ENCODE measurements at places on chromosomes 1 and 21.

GRCh38 chr1:43225168-43225567 is 44.6 kb upstream of the TMEM125 start:
- no peak for DNase-seq

GRCh38 chr1:66570196-66570595 is 36.2 kb downstream of the SGIP1 start:
- no peak for DNase-seq

GRCh38 chr1:95547005-95547404 is 313.0 kb downstream of the RWDD3 start:
- no peak for DNase-seq

- DNase-seq: no peak
Measured at GRCh38 chr1:150072959-150073358, 5.4 kb downstream of the VPS45 start.

- DNase-seq: no peak
Measured at GRCh38 chr1:25517476-25518394, 25.7 kb upstream of the LDLRAP1 start.

DNA sequence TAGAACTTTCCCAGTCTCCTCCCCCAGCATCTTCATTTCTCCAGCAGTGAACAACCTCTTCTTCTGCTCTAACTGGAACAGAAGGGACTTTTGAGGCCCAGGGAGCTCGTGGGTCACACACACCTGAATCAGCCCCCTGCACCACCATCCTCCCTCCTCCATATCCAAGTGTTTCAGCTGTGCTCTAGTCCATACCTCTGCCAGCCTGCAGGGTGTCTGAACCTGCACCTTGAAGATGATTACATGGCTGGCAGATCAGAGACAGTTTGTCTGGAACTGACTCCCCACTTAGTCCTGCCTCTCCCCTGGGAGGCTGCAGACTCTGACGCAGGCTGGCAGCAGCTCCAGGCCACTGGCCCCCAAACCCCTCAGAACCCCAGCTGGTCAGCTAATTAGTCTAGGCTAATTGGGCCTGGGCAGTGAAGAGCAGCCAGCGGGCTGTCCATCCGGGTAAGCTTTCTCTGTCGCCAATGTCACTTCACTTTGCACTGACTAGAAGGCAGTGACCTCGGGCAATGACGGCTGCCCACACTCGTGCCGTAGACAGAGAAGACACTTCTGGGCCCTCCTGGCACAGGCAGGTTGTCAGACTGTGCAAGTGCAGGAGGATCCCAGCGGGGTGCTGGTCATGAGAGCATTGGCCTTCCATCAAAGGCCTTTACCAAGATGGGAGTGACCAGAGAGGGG is 12.2 kb downstream of the CAMK1G start:
- no peak for DNase-seq

- DNase-seq: no peak
Measured at GRCh38 chr1:149936170-149936991, at the start of gene MTMR11. Gene MTMR11 (minus strand): TSS chr1:149936879. CDS start chr1:149936647, 232 bp downstream.

DNA sequence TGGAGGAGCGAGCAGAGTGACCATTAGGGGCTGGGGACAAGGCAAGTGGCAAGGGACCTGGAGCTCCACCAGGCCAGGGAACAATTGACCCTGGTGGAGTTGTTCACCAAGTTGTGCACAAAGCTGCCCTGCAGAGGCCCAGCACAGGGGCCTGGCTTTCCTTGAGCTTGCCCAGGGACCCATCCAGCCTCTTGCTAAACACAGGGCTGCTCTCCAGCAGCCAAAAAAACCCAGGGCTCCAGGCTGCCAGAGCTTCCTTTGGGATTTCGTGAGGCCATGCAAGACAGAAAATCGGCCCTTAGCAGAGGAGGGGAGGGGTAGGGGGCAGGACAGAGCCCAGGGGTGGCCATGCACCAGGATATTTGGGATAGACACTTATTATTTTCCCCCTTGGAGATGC is 32.6 kb downstream of the LRP8 start:
- DNase-seq: no peak

DNA sequence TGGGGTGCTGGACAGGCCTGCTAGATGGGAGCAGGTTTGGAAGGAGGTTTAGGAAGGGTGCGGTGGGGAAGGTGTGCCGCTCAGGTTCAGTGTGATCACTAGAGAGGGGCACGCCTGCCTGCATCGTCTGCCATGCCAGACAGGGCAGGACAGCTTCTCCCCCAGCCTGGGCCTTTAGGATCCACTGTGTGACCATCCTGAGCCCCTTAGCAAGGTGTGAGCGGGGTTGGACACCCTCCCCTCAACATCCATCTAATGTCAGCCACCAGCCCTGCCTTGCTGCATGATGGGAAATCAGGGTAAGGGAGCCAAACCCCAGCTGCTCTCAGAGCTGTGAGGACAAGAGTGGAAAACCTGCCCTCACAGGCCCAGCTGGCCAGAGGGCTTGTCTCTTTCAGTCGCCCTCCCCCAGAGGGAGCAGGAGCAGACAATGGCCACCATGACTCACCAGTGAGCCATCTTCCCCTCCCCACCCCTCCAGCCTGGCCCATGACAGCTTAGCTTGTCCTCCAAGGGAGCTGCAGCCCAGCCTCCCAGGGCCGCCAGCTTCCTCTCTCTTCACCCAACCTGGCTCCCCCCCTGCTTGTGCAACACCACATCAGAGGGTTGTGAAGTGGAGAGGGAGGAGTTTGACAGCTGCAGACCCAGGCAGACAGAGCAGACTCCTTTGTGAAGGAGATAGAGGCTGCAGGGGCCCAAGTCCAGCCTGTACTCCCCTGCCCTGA is 37.0 kb downstream of the NUAK2 start:
- DNase-seq: no peak

- no peak for DNase-seq
Measured at GRCh38 chr1:225409051-225409450, 18.8 kb downstream of the LBR start.

- peak; percentile 22 for DNase-seq
Measured at GRCh38 chr1:206982216-206982615, 12.0 kb upstream of the FCAMR start.

DNA sequence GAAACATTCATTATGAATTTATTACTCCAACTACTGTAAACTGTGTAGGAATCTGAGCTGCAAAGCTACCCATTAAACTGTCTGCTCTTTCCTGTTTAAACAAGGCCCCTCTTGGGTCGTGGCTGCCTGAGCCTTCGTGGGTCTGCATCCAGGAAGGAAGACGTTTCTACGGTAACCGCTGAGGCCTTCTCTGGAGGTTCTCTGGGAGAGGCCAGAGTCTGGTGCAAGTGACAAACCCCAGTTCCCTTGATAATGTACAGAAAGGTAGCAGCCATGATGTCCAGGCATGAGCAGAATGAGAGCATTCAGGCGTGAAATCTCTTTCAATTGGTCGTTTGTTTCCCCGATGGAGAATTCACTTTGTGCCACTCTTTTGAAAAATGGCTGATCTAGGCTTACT is 350.2 kb downstream of the PLPP3 start:
- DNase-seq: no peak

- no peak for DNase-seq
Measured at GRCh38 chr1:12339811-12340543, 110.1 kb downstream of the VPS13D start.

GRCh38 chr1:171152549-171152948 is 32.6 kb upstream of the FMO2 start:
- DNase-seq: no peak

DNA sequence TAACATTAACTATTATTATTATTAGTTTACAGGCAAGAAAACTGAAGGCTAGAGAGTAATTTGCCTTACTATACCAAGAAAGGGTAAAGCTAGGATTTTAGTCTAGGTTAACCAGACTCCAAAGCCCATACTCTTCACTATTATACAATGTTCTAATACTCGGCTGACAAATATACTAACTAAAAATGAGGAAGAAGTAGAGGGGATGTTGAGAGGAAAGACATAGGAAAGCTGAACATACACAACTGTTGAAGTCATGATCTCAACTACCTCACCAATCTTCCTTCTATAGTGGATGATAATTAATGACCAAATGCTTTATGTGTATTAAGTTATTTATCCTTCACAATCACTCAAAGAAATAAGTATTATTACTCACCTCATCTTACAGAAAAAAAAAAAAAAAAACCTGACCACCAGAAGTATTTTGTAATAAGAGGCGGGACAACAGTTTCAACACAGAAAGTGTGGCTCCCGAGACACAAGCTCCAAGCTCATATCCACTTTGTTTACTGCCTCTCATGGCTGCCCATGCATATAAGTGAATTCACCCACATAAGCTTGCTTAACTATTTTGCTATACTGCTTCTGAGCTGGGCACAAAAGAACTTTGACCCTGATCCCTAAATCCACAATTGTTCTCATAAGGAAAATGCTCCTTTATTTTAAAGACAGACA is 78.0 kb downstream of the USP1 start:
- no peak for DNase-seq

- DNase-seq: no peak
Measured at GRCh38 chr1:93566227-93566626, 115.4 kb downstream of the BCAR3 start.

DNA sequence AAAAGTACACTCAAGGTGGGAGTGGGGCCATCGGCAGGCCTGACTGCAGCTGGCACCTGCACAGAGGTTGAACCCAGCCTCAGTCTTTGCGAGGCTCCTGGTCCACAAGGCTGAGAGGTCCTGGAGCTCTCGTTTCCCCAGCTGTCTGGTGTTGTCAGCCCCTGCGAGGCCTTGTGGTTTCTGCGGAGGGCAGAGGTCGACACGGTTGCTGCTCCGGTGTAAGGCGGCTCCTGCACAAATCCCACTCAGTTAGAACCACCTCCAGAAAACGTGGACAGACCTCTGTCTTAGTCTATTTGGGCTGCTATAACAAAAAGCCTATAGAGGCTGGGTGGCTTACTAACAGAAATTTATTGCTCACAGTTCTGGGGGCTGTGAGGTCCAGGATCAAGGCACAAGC is 5.8 kb downstream of the KIAA1614 start:
- no peak for DNase-seq

GRCh38 chr21:28272272-28272992 is 720.2 kb downstream of the LTN1 start:
- no peak for DNase-seq

DNA sequence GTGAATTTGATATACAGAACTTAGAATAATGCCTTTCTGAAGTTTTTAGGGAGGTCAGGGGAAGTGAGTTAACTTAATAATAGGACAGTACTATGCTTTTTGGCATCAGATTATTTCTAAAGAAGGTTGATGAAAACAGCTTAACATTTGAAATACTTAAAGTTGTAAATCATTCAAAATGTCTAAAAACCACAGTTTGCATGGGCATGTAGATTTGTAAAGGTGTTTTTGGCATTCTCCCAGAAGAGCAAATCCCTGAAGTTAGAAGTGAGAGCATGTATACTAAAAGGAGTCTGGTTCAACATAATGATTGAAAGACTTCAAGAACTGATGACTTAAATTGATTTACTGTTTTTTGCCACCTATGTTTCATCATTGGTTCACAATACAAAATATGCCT is 6.7 kb downstream of the DR1 start:
- DNase-seq: no peak

DNA sequence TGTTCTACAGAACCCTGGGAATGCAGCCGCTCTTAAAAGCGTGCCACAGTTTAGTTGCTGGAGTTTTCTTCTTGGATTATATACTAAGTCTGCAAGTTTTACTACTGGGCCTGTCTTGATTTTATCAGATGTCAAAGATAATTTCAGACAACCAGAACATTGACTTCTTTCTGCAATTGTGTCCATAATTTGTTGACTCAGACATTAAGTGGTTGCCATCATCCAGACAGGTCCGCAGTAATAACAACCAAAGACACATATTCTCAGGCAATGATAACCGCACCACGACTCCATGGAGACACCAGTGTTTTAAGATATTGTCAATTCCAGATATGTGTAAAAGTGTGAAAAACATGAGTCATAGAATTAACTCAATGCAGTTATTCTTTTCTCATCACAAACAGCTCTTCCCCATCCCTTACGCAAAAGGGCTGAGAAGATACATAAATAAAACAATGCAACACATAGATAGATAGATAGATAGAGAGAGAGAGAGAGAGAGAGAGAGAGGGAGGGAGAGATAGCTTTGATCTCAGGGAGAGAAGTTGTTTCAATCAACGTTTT is 90.4 kb upstream of the FMN2 start:
- DNase-seq: no peak

DNA sequence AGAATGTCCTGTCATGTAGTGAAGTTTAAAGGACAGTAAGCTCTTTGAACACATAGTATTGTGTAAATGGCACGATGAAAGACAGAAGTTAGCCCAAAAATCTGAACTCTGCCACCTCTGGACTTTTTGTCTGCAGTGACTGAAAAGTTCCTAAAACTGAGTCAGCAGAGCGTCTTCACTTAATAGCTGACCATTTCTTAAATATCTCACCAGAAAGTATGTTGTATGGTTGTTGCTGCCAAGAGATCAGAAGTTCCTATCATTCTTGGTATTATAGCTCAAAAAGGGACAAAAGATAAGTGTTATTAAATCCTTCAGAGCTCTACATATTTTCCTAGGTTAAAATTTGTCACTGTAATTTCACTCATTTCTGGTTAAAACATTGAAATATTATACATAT is 1003.0 kb downstream of the TTLL7 start:
- DNase-seq: no peak

- DNase-seq: no peak
Measured at GRCh38 chr1:10764296-10764798, 32.1 kb downstream of the CASZ1 start.

Data from Panc1 (cell line).